ENCODE measurements at places on chromosomes 12 and 14. TPM values are rescaled to one million over a fixed set of nuclear protein-coding genes. Genes with fewer than 3 reads are reported as not detected.

The HOTAIR gene
- polyA plus RNA-seq = not detected

The OR4E2 gene
- polyA plus RNA-seq = not detected

The ARF6 gene
- 35.0 TPM for polyA plus RNA-seq

- DNase-seq = peak; percentile 93
These were observed 2.2 kb upstream of the NFATC4 start for GRCh38 chr14:24365600-24366412.

DNA sequence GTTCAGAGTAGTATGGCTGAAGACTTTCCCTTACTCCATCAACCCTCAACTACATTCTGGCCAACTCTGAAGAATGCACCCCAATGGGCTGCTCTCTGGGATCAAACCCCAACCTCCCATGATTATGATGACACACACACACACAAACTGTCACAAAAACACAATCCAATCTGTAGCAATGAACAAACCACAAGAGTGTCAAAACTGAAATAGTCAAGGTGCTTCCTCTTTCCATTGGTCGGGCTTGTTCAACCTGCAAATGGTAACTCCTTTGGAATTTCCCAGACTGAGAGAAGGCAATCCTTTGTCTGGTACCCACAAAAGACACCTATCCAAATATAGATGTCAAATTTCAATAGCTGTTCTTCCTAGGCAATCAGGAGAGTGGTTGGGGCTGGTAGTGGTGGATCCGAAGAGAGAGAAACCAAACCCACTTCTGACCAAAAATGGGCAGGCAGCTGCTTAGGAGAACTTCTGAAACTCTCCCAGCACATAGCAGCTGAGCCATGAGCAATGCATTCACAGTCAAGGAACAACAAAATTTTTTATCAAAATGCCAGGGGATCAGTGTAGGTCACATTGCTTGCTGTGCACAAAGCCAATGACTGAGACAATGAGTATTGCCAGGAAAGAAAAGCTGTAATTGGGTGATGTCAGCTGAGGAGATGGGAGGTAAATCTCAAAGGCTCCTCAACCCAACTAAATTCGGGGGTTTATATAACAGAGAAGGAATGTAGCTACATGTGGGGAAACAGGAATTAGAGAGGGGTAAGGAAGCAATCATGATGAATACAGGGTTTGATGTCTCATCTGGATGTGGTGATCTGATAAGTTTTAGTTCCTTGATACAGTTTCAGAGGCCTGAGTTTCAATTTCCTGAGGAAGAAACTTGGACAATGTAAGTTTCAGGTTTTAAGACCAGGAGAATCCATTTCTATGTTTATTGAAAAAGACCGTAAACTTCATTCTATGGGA is 191.4 kb downstream of the KITLG start:
- no peak for DNase-seq

DNA sequence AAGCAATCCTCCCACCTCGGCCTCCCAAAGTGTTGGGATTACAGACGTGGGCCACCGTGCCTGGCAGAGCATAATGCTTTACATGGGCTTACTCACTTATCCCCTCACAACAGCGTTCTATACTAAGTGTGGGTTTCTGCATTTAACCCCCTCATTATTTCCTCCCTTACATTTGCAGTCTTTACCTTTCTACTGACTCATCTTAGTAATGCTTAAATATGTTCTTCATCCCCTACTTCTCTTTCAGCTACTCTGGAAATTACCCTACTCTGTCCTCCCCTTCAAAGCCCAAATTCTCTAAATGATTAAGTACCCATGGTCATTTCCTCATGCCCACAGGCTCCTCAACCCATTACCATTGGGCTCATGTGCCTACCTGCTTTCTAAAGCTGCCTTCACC is 40.7 kb downstream of the NKX2-1 start:
- DNase-seq = no peak

GRCh38 chr14:88209273-88209672 is 113.8 kb downstream of the KCNK10 start:
- no peak for DNase-seq

- no peak for DNase-seq
These were observed 24.9 kb downstream of the ACTR6 start for GRCh38 chr12:100225491-100225890.

All from muscle of back (tissue), 13 donors.